ENCODE measurements at places on chromosomes 7 and 10.
A peak's percentile ranks its signal among the peaks of the same experiment; 100 is the strongest.

DNA sequence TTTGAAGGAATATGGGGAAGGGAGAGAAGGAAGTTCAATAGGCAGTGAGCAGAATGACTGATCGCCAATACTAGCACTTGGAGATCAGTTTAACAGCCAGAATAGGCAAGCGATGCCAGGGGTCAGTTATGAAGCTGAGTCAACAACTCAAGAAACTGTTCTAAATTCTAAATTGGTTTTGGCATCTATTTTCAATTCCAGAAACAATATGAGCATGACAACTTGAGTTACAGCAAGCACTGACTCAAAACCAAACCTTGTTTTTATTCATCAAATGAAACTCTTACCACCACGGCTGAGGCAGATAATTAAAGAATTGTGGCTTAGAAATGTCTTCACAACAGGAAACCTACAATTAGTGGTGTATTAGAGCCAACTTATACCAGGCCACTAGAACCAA lies 180.5 kb upstream of the ASAH2 start:
- DNase-seq, result no peak

DNA sequence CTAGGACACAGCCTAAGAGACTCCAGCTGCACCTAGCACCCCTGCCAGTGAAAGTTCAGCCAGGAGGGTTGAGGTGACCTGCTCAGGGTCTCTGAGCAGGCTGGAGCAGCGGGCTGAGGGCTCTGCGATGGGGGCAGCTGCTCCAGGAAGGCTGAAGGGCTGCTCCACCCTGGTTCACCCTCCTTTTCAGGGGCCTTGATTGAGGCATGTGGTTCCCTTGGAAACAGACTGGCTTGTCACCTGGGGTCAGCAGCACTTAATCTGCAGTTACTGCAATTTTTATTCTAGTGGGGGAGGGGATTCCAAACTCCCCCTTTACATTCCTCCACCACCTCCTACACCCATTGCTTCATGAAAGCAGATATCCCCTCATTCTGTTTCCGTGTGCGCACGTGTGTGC lies 85.3 kb upstream of the UNC5B start:
- no peak for DNase-seq

DNA sequence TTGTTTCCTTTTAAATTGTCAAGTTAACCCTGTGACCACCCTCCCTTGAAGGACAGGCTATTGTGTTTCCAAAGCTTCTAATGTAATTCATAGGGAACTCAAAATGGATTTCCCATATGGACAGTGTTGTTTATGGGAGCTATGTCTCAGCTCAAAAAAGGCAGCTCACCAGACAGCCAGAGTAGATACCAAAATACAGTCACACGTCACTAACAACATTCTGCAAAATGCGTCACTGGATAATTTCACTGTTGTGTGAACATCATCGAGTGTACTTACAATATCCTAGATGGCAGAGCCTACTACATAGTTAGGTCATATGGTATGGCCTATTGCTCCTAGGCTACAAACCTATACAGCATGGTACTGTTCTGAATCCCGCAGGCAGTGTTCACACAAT lies 97.4 kb downstream of the AVL9 start:
- DNase-seq, result no peak

- DNase-seq, result no peak
Observed at GRCh38 chr10:13930120-13930519, 343.4 kb downstream of the PRPF18 start.

GRCh38 chr7:138980563-138981291 lies 462 bp downstream of the KIAA1549 start:
- DNase-seq, result peak; percentile 6

DNA sequence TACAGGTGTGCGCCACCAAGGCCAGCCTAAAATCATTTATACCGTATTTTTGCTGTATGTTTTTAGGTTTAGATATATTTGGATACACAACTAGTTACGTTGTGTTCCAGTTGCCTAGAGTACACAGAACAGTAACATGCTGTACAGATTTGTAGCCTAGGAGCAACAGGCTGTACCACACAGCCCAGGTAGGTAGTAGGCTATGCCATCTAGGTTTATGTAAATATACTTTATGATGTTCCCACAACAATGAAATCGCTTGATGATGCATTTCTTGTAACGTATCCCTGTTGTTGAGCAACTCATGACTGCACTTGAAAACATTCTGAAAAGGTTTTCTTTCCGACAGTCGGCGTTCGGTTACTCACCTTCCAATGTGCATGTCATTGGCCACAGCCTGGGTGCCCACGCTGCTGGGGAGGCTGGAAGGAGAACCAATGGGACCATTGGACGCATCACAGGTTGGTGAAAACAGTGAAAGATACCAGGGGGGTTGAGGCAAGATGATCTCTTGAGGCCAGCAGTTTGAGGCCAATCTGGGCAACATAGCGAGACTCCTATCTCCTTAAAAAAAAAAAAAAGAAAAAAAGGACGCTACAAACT lies 7.7 kb downstream of the PNLIP start:
- DNase-seq, result no peak

GRCh38 chr10:48478980-48479811 lies 125.7 kb downstream of the ARHGAP22 start:
- no peak for DNase-seq

GRCh38 chr10:99369126-99369525 lies 40.0 kb downstream of the CNNM1 start:
- DNase-seq, result no peak

DNA sequence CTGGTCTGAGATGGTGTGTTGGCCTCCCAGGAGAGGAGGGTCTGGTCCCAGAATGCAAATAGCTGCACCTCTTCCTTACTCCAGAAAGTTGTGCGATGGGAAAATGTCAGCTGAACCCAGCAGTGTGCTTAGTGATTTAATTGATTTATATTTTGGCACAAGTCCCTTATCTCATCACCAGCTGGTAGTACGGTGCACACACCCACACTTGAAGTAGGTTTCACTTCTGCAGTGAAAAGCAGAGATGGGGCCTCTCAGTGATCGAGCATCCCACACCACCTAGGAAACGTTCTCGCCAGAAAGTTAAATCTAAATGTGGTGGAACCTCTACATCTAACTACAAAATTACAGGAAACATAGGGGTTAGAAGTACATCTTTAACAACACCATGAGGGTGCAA lies 80.4 kb downstream of the UBE3C start:
- DNase-seq, result no peak

DNA sequence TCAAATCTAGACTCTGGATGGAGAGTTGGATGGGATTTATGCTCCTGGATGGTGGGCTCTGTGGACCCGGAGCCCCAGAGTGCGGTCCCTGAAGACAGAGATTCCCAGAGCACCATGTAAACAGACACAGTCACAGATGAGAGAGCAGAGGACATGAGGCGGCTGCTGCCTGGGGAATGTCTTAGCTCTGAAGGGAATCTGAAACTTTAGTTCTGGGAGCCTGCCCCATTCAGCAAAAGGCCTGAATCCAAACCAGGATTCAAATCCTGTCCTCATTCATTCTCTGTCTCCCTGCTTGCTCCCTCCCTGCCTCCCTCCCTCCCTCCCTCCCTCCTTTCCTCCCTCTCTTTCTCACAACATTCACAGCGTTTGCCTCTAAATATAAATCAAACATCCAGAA lies 49.5 kb upstream of the CALD1 start:
- no peak for DNase-seq

GRCh38 chr10:49642311-49642710 lies 28.5 kb downstream of the CHAT start:
- DNase-seq, result no peak

GRCh38 chr10:96275685-96276418 lies 4.5 kb upstream of the BLNK start:
- no peak for DNase-seq

- DNase-seq, result no peak
Observed at GRCh38 chr7:8197994-8198698, 63.8 kb downstream of the ICA1 start.

GRCh38 chr7:44072364-44073231 lies 7.2 kb upstream of the PGAM2 start:
- DNase-seq, result peak; percentile 91

DNA sequence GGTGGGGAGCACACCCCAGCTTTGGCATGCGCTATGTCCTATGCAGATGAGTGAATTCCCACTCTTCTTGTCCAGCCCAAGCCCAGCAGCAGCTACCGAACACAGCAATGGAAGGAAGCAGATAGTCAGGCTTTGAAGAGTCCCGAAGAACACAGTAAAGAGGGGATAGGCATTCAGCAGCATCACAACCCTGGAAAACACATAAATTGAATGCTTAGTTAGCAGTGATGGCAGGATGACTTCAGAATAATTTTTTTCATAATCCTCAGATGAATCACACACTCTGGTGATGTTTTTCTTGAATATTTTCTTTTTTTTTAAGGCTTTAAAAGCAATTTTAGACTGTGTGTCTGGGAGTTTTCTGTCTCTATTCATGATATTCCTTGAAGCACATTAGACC lies 95.8 kb downstream of the CFAP58 start:
- peak; percentile 22 for DNase-seq

DNA sequence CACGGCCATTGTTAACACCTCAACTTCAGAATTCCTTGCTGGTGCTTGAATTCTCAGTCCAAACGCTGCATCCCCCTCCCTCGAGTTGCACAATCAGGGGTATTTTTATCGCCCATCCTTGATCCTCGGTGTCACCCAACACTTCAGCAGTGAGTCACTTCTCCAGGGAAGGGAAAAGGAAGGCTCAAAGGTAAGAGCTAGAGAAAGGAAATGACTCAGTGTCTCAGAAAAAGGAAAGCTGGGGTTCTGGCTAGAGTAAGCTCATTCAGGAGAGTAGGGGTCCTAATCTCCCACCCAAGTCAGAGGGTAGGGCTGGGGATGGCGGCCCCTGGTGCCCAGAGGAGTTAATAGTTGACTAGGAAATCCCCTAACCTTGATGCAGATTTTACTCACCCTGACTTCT lies 39.8 kb upstream of the TRIM8 start:
- DNase-seq, result peak; percentile 97

GRCh38 chr7:107672183-107672582 lies 11.6 kb downstream of the SLC26A4 start:
- no peak for DNase-seq

DNA sequence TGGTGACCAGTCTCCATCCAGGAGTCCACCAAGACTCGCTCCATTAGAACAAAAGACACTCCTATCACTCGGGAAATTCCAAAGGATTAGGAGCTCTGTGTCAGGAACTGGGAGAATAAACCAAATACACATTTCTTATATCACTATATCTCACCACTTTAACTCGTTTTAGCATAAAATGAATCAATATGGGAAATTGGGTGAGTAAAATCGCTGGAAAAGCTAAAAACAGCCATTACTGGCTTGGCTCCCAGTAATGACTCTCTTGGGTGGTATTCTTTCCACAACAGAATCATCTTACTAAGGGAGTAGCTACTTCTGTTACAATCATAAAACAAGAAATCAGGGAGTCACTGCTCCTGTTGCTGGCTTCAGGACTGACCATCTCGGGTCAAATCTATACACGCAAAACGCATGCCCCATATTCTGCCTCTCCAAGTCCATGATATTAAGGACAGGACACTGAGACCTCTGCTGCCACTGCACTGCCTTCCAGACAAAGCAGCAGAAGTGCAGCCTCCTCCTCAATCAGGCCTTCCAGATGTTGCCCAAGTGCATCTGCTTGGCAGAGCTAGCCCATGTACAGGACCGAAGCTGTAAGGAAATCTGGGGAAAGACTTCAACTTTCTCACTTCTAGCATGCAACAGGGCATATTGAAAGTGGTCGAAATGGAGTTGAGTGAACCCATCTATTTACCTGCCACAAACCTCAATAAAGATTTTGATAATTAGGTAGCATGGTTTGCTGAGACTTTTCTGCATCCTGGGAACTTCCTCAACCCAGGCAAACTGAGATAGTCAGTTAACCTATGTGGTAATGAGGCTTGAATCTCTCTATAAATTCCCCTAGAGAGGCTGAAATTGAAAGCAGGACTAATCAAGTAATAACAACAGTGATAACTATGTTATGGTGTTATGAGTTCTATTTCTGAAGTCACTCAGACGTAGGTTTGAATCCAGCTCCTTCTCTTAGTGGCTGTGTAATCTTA lies 14.4 kb upstream of the PANK1 start:
- DNase-seq, result peak; percentile 44

- DNase-seq, result no peak
Observed at GRCh38 chr7:102045681-102046372, 228.4 kb downstream of the CUX1 start.

Measured in HT1080 (cell line).